ENCODE measurements at places on chromosomes 7 and 10. TPM values are rescaled to one million over a fixed set of nuclear protein-coding genes. Genes with fewer than 3 reads are reported as not detected.

KNDC1 gene
- 7.4 TPM for total RNA-seq

ATAD1 gene
- total RNA-seq = 79.0 TPM

CSTF2T gene
- 22.7 TPM for total RNA-seq

SLIT1 gene
- total RNA-seq = 11.3 TPM

BBIP1 gene
- 39.1 TPM for total RNA-seq

POM121 gene
- total RNA-seq = 50.9 TPM

WDR11 gene
- 74.1 TPM for total RNA-seq

TRIM73 gene
- total RNA-seq = 11.2 TPM

SSBP1 gene
- 123 TPM for total RNA-seq

ASB10 gene
- not detected for total RNA-seq

OPN4 gene
- total RNA-seq = not detected

FRMD4A gene
- total RNA-seq = 70.6 TPM

BTBD16 gene
- 0.98 TPM for total RNA-seq

ANKRD61 gene
- not detected for total RNA-seq

NEBL gene
- total RNA-seq = 0.74 TPM

FBXO24 gene
- total RNA-seq = 0.49 TPM

DNAH11 gene
- total RNA-seq = 0.22 TPM

OLAH gene
- not detected for total RNA-seq

MBL2 gene
- not detected for total RNA-seq

CALHM1 gene
- not detected for total RNA-seq

GAD2 gene
- not detected for total RNA-seq

SH2D4B gene
- total RNA-seq = 0.12 TPM

STK32C gene
- total RNA-seq = 69.2 TPM

HTR5A gene
- 0.20 TPM for total RNA-seq

KCND2 gene
- 1.2 TPM for total RNA-seq

TMEM229A gene
- not detected for total RNA-seq

DGKB gene
- total RNA-seq = 57.8 TPM

CARD11 gene
- 1.4 TPM for total RNA-seq

LRRC18 gene
- not detected for total RNA-seq

TMEM236 gene
- total RNA-seq = 0.07 TPM

TLX1 gene
- total RNA-seq = 14.3 TPM

FBXL13 gene
- 1.1 TPM for total RNA-seq

LDB3 gene
- 92.0 TPM for total RNA-seq

TRA2A gene
- total RNA-seq = 108 TPM

NXPH1 gene
- 3.8 TPM for total RNA-seq

CFAP46 gene
- total RNA-seq = 5.2 TPM

TIAL1 gene
- total RNA-seq = 216 TPM

TMEM130 gene
- total RNA-seq = 7.8 TPM

TAS2R5 gene
- total RNA-seq = 1.3 TPM

ERVW-1 gene
- total RNA-seq = not detected

THSD7A gene
- total RNA-seq = 211 TPM

EVX1 gene
- total RNA-seq = 7.1 TPM

PNLIP gene
- total RNA-seq = not detected

STRIP2 gene
- total RNA-seq = 3.3 TPM

AZGP1 gene
- total RNA-seq = 0.44 TPM

MEST gene
- 186 TPM for total RNA-seq

IFIT2 gene
- not detected for total RNA-seq

NYAP1 gene
- 36.6 TPM for total RNA-seq

MKLN1 gene
- 36.7 TPM for total RNA-seq

LBX1 gene
- total RNA-seq = not detected

Measured in glutamatergic neuron (in vitro differentiated cells).